Left ventricle myocardium inferior (tissue), 1 donor: ENCODE measurements at places on chromosomes 16 and 17.

GRCh38 chr17:71067669-71068407, 898.5 kb downstream of the KCNJ2 start:
- no peak for DNase-seq

DNA sequence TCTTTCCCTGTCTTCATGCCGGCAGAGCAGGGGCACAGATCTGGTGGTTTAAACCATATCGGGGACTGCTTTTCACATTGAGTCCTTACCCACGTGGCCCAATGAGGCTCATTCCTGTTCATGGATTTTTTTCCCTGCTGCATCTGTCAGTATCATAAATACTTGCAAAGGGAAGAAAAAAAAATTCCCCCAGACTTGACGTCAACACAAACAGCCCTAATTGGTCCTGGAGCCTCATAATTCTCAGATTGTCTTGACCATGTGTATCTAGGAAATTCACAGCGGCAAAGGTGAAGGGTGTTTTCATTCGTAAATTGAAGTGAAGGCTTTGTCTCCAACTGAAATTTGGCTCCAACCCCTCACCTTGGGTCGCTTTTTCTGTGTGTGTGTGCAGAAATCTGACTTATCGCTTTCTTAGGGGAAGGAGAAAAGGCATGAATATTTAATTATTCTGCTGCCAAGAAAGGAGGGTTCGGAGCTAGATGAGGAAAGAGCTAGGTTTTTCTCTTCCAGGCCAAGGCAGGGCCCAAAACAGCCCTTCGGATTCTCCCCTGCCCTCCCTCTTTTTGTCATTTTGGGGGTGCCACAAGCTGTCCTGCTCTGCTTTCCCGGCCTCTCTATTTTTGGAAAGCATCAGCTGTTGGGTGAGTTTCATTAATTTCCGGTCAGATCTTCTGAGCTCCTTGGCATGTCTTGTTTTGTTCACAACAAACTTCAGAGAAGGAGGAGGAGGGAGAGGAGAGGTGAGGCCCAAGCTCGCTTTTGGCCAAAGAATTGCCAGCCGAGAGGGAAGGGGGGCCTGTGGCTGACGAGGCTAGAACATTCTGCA, 17.8 kb upstream of the CIBAR2 start:
- DNase-seq = no peak

DNA sequence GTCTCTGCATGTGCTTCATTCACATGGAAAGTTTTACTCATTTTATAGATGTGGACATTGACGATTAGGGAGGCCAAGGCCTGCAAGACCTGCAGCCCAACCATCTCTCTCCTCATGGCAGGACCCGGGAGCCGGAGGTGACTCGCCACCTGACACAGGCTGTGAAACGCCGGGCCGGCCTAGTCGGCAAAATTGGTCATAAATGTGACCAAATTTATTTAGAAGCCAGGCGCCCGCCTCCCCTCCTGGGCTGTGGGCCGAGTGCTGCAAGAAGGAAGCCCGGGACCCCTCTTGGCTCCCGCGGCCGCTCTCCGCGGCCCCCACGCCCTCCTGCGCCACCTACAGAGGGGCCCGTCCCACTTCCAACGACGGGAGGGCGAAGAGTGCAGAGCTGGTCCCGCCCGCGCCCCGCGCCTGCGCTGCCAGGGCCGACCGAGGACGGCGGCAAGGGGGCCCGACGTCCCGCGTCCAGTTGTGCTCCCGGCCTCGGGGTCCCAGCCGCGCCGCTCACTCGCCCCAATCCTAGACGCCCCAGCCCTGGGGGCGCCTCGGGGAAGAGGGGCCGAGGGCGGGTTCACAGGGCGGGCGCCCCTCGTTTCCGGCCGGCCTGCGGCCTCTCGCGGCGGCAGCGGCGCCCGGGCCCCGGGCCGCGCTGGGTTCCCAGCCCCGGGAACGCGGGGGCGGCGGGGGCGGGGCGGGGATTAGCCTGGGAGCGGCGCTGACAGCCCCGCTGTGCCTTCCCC, 47.5 kb downstream of the WNT3 start:
- DNase-seq = peak; percentile 29

DNA sequence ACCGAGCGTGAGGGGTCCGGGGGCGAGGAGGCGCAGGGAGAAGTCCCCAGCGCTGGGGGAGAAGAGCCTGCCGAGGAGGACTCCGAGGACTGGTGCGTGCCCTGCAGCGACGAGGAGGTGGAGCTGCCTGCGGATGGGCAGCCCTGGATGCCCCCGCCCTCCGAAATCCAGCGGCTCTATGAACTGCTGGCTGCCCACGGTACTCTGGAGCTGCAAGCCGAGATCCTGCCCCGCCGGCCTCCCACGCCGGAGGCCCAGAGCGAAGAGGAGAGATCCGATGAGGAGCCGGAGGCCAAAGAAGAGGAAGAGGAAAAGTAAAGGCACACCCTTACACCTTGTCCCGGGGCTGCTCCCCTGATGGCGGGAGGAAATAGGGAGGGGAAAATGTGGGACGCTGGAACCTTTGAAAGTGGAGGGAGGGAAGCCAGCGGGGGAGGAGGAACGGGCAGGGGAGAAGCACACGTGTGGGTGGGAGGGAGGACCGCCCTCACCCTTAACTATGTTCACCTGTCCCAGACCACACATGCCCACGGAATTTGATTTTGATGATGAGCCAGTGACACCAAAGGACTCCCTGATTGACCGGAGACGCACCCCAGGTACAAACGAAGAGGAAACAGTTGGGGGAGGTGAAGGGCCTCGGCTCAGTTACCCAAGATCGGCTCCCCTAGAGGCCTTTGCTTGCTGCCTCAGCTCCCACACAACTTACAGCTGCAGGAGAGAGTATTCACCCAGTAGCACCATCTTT, 916 bp downstream of the PAGR1 start:
- DNase-seq = peak; percentile 66

GRCh38 chr16:78005881-78006280, 16.5 kb upstream of the CLEC3A start:
- DNase-seq = no peak

DNA sequence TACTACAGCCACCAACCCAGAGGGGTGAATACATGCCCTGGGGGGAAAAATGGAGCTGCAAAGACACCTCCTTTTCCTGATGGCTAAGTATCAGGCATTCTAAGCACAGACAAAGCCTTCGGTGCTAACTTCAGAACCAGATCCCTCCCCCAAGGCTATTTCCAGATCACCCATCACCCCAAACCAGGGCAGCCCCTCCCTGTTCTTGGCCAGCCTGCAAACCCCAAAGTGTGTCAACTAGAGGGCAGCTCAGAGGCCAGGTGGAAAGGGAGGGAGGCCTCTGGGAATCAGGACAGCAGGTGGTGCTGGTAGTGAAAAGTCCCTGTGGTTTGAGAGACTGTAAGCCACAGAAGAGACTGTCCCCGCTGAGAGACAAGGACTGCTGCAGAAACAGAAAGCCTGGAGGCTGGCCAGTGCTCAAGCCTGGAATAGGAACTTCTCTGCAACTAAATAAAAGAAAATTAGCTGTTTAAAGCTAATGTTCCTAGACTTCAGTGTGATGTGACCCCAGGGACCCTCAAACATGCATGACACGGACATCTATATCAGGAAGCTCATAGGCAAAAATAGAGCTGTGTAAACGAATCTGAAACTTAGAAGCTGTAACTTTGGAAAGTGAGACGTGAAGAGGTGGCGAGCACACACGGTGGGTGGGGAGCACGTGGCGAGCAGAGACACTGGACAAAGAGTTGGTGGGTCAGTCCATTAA, 9.1 kb downstream of the TUBG1 start:
- peak; percentile 60 for DNase-seq

GRCh38 chr16:64983963-64984362, 137.9 kb downstream of the CDH11 start:
- DNase-seq = no peak

GRCh38 chr16:2520784-2521531, 787 bp downstream of the AMDHD2 start:
- DNase-seq = no peak

- DNase-seq = no peak
Observed at GRCh38 chr16:48276102-48276501, 28.8 kb upstream of the ABCC11 start.

GRCh38 chr17:16989230-16989952, 17.5 kb upstream of the TNFRSF13B start:
- DNase-seq = no peak

DNA sequence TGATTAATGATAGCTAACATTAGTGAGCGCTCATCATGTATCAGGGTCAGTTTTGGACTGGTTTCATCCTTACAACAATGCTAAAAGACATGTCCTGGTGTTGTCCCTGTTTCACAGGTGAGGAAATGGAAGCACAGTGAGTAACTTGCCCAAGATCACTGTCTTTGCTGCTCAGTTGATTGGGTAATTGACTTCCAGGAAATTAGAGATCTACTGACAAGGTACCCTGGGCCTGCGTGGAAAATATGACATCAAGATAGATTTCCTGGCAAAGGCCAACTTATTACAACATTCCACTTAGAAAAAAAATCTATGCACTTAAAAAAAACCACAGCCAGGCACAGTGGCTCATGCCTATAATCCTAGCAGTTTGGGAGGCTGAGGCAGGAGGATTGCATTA, 96.3 kb downstream of the CYLD start:
- DNase-seq = no peak

- DNase-seq = no peak
Observed at GRCh38 chr16:89923640-89924296, 626 bp downstream of the TUBB3 start.

DNA sequence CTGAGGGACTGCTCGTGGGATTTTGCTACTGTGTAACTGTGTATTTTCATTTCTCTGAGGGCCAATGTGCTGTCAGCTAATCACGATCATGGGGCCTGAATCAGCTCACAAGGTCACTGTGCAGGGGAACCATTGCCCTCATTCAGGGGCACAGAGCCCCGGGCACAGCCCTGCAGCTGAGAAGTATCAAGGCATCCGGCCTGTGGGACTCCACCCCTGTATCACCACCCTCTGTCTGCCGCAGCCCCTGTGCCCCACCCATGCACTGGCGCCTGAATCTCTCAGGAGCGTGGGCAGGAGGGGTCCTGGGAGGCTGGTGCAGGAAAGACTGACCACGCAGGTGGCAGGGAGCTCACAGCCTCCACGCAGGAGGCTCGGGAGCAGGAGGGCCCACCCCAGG, 43.4 kb upstream of the RASD1 start:
- DNase-seq = no peak

GRCh38 chr16:89174877-89175276, 3.3 kb downstream of the CDH15 start:
- no peak for DNase-seq

DNA sequence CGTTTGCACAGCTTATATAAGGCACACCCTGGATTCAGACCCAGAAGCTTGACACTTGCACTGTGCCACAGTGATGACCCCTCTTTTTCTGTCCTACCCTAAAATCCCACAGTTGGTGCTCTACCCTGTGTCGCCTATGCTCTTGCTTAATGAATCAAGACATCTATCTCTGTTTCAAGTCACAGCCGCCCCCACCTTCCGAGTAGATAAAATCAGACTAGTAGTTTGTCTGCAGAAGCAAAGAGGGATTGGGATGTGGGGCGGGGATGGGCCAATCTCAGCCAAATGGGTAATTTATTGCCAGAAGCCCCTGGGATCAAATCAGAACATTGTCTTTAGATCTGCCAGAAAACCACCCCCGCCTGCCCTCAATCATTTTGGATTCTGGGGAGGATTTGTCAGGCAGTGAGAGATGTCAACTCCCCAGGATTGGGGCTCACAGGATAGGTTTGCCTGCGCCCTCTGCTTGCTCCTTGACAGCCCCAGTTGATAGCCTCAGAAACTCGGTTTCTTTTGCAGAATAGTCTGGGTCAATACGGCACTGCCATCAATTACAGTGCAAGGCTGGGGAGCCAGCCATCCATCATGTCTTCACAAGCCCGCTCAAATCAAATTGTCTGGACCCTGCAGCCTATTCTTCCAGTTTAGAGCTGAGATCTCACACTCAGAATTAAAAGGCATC, 520.8 kb downstream of the GRIN2A start:
- no peak for DNase-seq

GRCh38 chr16:3734758-3735221, 17.5 kb upstream of the TRAP1 start:
- DNase-seq = no peak

- no peak for DNase-seq
Observed at GRCh38 chr17:71361656-71362450, 759.0 kb upstream of the SOX9 start.

DNA sequence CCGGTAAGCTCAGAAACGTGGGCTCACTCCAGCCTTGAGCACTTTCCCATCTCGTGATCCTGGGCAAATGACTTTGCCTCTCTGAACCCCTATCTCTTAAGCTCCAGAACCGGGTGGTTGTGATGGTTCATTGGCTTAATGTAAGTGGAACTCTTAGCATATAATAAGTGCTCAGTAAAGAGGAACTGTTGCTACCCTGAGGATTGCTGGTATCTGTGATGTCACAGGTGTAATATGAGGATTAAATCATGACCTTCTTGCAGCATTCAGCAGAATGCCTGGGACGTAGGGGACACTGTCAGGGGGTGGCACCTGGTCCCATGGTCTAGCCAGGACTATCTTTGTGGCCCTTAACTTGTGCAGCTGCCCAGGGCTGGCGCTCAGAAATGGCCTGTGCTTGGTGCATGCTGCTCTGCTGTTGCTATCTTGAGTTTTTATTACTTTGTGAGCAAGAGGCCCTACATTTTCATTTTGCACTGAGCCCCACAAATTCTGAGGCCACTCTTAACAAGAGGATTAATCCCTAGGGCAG, 68.8 kb downstream of the SREBF1 start:
- DNase-seq = no peak

- peak; percentile 36 for DNase-seq
Observed at GRCh38 chr17:30344283-30345088, 10.6 kb upstream of the TMIGD1 start.

GRCh38 chr16:13772782-13773181, 147.2 kb upstream of the ERCC4 start:
- DNase-seq = no peak

DNA sequence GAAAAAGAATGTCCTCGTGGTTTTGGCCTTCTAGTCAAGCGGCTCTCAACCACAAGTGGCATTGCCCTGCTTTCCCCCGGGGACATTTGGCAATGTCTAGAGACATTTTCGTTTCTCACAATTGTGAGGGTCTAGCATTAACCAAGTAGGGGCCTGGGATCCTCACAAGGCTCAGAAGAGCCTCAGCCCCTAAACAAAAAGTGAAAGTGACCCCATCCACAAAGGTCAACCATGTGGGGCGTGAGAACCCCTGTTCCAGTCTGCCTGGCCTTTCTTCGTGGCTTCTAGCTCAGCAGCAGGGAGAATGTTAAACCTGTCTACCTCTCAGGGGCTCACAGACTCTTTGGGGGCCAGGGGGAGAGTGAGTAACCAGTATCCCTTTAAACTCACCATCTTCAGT, 4.8 kb upstream of the RPL38 start:
- DNase-seq = no peak

GRCh38 chr16:75745823-75746222, 19.5 kb upstream of the CPHXL start:
- DNase-seq = no peak

DNA sequence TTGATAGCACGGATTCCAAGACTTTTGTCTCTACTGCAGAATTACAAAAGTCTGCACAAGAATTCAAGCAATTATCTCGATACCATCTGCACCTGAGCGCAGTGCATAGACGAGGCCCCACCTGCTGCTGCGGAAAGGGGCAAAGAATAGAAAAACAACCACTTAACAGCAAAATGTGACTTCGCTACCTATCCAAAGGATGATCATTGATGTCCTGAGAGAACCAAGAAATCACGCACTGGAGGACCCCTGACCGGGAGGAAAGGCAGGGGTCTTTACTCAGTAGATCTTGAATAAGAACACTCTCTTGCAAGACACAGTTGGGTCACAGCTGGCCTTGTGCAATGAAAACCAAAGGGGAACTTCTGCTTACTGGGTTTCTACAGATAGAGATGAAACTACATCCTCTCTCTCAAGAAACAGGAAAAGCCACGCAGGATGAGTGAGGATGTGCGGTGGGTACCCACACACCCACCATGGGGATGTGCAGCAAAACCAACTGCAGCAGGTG, 147.4 kb upstream of the RPH3AL start:
- DNase-seq = no peak
